ENCODE measurements at places on chromosomes 16 and 17. TPM values are rescaled to one million over a fixed set of nuclear protein-coding genes. Genes with fewer than 3 reads are reported as not detected.

DNA sequence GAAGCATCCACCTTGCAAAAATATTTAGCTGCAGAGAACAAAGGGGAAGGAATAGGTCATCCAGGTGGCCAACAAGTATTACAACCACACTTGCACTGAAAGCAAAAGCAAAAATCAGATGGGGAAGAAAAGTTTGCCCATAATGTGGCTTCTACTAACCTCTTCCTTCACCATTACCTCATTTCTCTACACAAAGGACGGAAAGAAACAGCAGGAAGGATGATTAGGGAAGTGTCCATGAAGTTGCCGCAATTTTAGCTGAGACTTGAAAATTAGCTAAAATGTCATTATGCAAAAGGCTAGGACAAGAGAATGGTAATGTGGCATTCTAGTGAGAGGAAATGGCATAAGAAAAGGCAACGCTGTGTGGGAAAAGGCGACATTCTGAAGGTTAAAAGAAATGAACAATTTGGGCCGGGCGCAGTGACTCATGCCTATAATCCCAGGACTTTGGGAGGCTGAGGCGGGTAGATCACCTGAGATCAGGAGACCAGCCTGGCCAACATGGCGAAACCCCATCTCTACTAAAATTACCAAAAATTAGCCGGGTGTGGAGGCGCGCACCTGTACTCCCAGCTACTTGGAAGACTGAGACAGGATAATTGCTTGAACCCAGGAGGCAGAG is 13.7 kb downstream of the KANSL1 start:
- H3K27me3 ChIP-seq = no peaks in the 10 kb centered on the region
- peaks cover 95% of the 10 kb centered on the region for H3K4me1 ChIP-seq
- no peak for DNase-seq
- H3K36me3 ChIP-seq = no peaks in the 10 kb centered on the region

HSPB9 gene
- not detected for total RNA-seq

CCT6B gene
- total RNA-seq = 3.3 TPM

DNA sequence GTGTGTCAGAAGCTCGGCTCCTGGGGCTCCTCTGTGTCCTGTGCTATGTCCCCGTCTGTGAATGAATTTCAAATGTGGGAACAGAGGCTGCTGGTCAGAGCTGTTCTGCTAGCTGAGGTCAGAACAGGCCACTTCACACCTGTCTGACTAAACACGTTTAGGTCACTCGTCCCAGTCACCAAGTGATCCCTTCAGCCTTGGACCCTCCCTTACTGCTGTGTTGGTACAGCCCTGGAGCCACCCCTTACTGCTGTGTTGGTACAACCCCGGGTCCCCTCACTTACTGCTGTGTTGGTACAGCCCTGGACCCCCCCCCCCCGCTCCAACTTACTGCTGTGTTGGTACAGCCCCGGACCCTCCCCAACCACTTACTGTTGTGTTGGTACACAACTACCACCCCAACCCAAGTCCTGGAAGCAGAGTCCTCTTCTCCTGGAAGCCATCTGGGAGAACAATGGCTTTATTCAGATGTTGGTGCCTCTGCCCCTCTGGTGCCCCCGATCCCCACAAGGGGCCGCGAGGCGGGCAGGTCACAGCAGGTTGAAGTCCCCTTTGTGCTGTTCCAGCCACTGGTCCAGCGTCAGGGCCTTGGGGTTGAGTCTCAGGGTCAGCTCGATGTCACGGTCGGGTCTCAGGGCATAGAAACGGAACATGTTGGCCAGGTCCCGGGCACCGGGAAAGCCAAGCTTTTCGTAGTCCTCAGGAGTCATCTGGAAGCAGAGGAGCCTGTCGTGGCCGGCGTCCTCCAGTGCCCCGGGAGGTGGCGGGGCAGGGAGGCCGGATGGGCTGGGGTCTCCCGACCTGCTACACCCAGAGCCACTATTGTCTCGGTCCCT is 13.0 kb downstream of the NMRAL1 start:
- peaks cover 12% of the 10 kb centered on the region for H3K36me3 ChIP-seq
- no peak for DNase-seq
- H3K4me3 ChIP-seq = no peak overlapping the region

CCDC200 gene
- total RNA-seq = not detected

DLX3 gene
- total RNA-seq = not detected

- peak; percentile 74 for DNase-seq
- H3K36me3 ChIP-seq = no peaks in the 10 kb centered on the region
- peak overlapping the region; percentile 86 for H3K27ac ChIP-seq
- peaks cover 59% of the 10 kb centered on the region for H3K4me1 ChIP-seq
- no peaks in the 10 kb centered on the region for H3K27me3 ChIP-seq
Observed at GRCh38 chr17:17044846-17045561, 2.7 kb downstream of the MPRIP start.

HBM gene
- not detected for total RNA-seq

DNA sequence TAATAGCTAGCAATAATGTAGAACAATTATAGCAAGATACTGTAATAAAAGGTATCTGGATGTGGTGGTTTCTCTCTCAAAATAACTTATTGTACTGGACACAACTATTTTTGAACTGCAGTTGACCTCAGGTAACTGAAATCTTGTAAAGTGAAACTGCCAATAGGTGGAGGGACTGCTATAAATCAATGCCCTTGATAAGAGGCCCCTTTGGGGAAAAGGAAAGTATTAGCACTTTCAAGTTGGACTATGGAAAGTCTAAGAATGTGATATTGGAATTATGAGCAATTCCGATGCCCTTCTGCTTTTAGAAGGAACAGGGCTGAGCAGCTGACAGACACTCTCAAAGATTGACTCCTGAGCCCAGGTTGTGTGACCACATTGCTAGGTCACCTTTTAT is 44.5 kb upstream of the ARHGAP44 start:
- peaks cover 14% of the 10 kb centered on the region for H3K4me1 ChIP-seq
- H3K27me3 ChIP-seq = no peaks in the 10 kb centered on the region
- no peak for DNase-seq
- no peaks in the 10 kb centered on the region for H3K36me3 ChIP-seq
- no peak overlapping the region for H3K4me3 ChIP-seq

DNA sequence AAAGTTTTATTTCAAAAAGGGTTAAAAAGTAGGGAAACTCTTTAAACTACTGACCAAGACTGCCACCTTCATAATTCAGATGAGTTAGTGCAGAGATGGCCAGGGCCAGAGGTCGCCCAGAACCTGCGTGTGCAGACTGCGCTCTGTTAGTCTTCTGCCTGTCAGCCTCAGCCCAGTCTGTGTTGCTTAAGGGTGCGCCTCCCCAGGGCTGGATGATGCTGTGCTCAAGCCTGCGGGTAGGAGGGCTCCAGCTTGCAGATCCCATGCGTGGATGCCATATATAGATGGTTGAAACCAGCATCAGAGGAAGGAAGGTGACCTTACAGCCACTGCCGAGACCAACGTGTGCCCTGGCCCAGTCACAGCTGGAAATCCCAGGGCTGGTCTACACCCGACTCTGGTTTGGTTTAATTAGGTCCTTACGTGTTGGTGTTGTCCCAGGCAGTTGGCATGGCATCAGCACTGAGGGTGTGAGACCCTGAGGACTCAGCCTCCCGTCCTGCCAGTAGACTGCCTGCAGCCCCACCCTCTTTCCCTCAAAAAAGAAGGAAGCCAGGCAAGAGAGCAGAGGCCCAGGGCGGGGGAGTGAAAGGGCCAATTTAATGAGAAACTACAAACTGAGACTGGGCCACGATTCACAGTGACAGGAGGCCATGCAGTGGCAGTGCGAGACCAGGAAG is 27.7 kb downstream of the CDIP1 start:
- DNase-seq = no peak
- H3K27ac ChIP-seq = peak overlapping the region; percentile 14
- no peaks in the 10 kb centered on the region for H3K27me3 ChIP-seq

ASPA gene
- 0.95 TPM for total RNA-seq

GRCh38 chr17:81578038-81578441 is 25.9 kb upstream of the FAAP100 start:
- DNase-seq = no peak
- H3K4me1 ChIP-seq = peaks cover 26% of the 10 kb centered on the region
- peaks cover 37% of the 10 kb centered on the region for H3K36me3 ChIP-seq
- no peak overlapping the region for H3K4me3 ChIP-seq

SLC35G6 gene
- not detected for total RNA-seq

DNA sequence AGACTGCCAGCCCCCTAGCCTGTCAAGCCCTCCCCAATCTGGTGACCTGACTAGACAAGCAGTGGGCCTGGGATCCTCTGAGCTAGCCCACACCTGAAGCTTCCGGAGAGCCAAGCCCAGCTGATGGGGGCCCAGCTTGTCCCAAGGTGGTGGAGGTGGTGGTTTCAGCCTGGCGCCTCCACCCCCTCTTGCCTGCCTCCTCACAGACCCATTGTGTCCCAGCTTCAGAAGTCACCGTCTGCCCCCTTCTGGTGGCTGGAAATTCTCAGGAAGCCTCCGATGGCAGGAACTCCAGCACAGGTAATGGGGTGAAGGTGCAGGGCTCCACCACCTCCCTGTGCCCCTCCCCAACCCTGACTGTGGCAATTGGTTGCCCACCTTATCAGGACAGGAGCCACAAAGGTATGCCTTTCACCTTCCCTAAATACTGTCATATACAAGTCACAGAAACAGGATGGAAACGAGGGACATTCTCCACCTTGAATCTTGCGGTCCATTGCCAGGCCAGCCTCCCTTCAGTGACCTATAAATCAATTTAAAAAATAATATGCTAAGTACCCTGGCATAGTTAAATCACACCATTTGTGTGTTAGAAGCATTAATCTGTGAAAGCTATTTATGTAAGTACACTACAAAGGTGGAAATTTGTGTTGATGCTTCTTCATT is 66.0 kb upstream of the ZNF423 start:
- H3K27me3 ChIP-seq = no peaks in the 10 kb centered on the region
- DNase-seq = peak; percentile 72
- H3K36me3 ChIP-seq = no peaks in the 10 kb centered on the region
- H3K27ac ChIP-seq = no peak overlapping the region

- no peaks in the 10 kb centered on the region for H3K27me3 ChIP-seq
- no peaks in the 10 kb centered on the region for H3K36me3 ChIP-seq
- H3K4me3 ChIP-seq = no peak overlapping the region
Observed at GRCh38 chr17:58452738-58453137, 35.4 kb upstream of the RNF43 start.

- DNase-seq = no peak
- peak overlapping the region; percentile 98 for H3K27ac ChIP-seq
- H3K36me3 ChIP-seq = no peaks in the 10 kb centered on the region
- peak overlapping the region; percentile 97 for H3K4me3 ChIP-seq
- H3K27me3 ChIP-seq = no peaks in the 10 kb centered on the region
- peaks cover 4% of the 10 kb centered on the region for H3K4me1 ChIP-seq
Observed at GRCh38 chr16:31874366-31875111, 932 bp downstream of the ZNF267 start.

C16orf46 gene
- total RNA-seq = 0.27 TPM

- no peaks in the 10 kb centered on the region for H3K36me3 ChIP-seq
- DNase-seq = no peak
- peaks cover 69% of the 10 kb centered on the region for H3K4me1 ChIP-seq
- H3K27ac ChIP-seq = peak overlapping the region; percentile 76
- H3K27me3 ChIP-seq = peaks cover 38% of the 10 kb centered on the region
Observed at GRCh38 chr17:7292729-7293128, 1.7 kb downstream of the YBX2 start.

PHOSPHO1 gene
- total RNA-seq = not detected

DNA sequence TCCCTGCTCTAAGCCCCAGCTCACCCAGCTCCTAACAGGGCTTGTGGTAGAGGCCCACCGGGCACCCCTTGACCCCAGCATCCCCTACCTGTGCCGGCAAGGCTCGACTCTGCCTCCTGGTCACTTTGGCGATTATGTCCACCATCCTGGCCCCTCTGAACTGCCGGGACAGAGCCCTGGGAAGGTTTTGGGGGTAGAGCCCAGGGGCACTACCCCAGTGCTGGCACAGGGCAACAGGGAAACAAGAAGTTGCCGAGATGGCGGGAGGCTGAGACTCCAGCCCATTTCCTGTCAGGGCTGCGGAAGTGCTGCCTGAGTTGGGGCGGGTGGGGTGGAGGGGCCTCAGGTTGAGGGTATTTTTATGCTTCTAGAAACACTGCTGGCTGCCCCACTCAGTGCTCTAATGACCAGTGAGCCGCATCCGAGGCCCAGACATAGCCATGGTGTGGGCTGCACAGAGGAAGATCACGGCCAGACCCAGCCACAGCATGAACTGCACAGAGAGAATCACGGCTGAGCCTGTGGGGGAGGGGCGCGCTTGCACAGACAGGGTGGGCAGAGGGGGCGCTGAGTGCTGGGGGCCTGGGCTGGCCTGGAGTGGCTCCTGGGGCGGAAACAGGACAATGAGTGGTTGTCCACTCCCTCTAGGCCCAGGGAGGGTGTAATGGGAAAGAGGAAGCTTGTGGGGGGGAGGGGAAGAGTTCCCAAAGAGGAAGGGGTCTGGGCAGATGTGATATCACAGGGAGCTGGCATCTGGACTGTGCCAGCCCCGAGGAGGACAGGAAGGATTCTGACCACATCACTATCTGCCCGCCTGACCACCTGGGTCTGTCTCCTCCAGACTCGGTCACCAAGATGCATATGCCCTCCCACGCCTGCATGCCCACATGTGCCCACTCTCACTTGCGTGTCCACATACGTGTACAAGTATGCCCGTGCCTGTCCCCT is 22.3 kb downstream of the ARHGAP27 start:
- H3K4me1 ChIP-seq = peaks cover 11% of the 10 kb centered on the region
- H3K36me3 ChIP-seq = no peaks in the 10 kb centered on the region
- H3K27ac ChIP-seq = peak overlapping the region; percentile 52
- no peak overlapping the region for H3K4me3 ChIP-seq
- DNase-seq = no peak
- peaks cover 14% of the 10 kb centered on the region for H3K27me3 ChIP-seq

DNA sequence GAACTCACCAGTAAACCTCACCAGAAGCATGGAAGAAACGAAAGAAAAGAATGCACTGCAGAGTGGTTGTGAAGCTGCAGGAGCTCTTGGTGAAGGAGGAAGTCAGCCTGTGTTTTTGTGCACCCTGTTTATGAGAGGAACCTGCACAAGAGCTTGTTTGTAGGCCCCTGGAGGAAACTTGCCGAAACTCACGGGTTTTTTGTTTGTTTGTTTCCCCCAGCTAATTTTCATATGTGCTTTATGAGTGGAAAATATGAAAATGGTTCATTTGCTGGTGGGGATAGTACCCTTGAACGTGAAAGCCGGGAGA is 222.7 kb downstream of the C16orf95 start:
- no peaks in the 10 kb centered on the region for H3K4me1 ChIP-seq
- no peaks in the 10 kb centered on the region for H3K36me3 ChIP-seq
- H3K27ac ChIP-seq = no peak overlapping the region
- H3K4me3 ChIP-seq = no peak overlapping the region
- H3K27me3 ChIP-seq = peaks cover 5% of the 10 kb centered on the region

MFSD6L gene
- total RNA-seq = not detected

DNA sequence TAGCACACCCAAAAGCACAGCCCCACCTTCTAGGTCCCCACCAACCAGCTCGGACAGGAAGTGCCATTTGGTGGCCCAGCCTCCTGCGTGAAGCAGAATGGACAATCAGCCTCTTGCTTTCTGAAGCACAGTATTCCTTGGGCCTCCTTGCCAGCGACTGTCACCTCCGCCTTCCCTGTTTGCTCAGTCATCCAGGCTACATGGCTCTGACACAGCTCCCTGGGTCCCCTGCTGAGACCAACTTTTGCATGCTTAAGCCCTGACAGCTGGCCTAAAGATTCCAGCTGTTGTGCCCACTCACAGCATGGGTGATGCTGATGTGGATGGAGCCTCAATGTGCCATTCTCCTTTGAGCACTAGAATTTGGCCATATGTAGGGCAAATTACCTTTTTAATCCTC is 4.5 kb upstream of the CACNG5 start:
- H3K27me3 ChIP-seq = peaks cover 21% of the 10 kb centered on the region
- H3K27ac ChIP-seq = no peak overlapping the region

- peaks cover 12% of the 10 kb centered on the region for H3K4me1 ChIP-seq
- H3K27ac ChIP-seq = no peak overlapping the region
- H3K4me3 ChIP-seq = no peak overlapping the region
- no peaks in the 10 kb centered on the region for H3K27me3 ChIP-seq
- DNase-seq = no peak
Observed at GRCh38 chr16:74465851-74466685, 44.8 kb upstream of the CLEC18B start.

- no peaks in the 10 kb centered on the region for H3K36me3 ChIP-seq
- no peak overlapping the region for H3K4me3 ChIP-seq
- H3K27me3 ChIP-seq = peaks cover 96% of the 10 kb centered on the region
- H3K27ac ChIP-seq = no peak overlapping the region
- H3K4me1 ChIP-seq = peaks cover 25% of the 10 kb centered on the region
Observed at GRCh38 chr17:49000943-49001342, 3.8 kb downstream of the IGF2BP1 start.
